ENCODE measurements at places on chromosomes 12 and 14.

DNA sequence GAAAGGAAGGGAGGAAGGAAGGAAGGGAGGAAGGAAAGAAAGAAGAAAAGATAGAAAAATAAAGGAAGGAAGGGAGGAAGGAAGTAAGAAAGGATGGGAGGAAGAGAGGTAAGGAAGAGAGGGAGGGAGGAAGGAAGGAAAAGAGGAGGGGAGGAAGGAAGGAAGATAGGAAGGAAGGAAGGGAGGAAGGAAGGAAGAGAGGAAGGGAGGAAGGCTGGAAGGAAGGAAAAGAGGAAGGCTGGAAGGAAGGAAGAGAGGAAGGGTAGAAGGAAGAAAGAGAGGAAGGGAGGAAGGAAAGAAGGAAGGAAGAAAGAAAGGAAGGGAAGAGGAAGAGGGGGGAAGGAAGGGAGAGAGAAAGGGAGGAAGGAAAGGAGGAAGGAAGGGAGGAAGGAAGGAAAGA, 12.8 kb upstream of the WIF1 start:
- no peak for DNase-seq

DNA sequence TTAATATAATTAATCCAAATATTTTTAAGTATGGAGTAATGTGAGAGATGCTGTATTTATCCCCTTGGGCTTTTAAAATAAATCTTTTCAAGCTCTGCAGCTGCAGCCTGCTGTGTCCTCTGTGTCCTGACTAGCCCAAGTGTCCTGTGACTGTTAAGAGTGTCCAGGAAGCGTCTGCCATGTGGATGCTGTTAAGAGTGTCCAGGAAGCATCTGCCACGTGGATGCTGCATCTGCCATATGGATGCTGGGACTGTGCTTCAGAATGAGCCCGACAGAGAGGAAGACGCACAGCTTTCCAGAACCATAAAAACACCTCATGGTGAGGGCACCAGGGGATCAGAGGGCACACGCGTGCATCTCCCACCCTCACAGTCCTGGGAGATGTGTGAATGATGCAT, 307.2 kb downstream of the ADGRD1 start:
- no peak for DNase-seq

- no peak for DNase-seq
Observed at GRCh38 chr12:50477241-50477832, 27.4 kb upstream of the DIP2B start.

DNA sequence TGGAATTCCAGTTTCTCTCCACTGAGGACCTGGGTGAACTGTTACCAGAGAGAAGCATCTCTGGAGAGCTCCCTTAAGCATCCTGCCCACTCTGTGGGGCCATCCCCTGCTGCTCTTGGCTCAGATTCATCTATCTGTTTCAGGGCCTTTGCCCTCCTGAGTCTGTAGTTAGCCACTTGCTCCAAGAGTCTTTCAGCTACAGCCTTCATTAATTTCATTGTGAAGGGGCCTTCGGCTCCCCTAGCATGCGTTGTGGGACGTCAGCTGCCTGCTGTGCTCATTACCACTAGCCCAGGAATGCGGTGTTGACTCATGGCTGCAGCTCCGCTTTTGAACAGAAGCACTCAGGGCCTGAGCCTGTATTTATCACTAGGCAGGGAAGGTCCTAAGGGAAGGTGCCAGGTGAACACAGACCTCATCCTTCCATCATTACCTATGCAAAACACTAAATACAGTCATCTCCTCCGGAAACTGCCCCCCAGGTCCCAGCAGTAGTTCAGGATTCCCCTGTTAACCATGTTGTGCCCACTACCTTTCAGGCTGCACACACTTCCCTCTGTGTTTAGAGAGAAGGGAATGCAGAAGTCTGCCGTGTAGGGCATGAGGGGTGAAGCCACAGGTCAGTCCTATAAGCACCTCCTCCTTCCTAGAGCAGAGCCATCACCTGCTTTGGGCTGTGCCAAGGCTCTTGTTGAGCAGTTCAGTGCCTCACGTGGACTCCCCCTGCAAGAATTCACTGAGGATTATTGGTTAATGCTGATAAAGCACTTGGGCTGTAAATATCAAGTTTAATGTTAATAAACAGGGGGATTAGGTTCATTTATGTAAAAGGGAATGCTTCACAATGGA, 191.4 kb downstream of the CACNA1C start:
- DNase-seq = peak; percentile 76

GRCh38 chr14:29465095-29465494, 462.6 kb downstream of the PRKD1 start:
- no peak for DNase-seq

GRCh38 chr14:61080591-61081010, 99.6 kb downstream of the SLC38A6 start:
- no peak for DNase-seq

GRCh38 chr14:71138448-71139293, 231.4 kb downstream of the PCNX1 start:
- DNase-seq = peak; percentile 79

- DNase-seq = no peak
Observed at GRCh38 chr14:72615451-72616121, 278.3 kb downstream of the DPF3 start.

- no peak for DNase-seq
Observed at GRCh38 chr12:128671528-128672042, 152.2 kb downstream of the SLC15A4 start.

DNA sequence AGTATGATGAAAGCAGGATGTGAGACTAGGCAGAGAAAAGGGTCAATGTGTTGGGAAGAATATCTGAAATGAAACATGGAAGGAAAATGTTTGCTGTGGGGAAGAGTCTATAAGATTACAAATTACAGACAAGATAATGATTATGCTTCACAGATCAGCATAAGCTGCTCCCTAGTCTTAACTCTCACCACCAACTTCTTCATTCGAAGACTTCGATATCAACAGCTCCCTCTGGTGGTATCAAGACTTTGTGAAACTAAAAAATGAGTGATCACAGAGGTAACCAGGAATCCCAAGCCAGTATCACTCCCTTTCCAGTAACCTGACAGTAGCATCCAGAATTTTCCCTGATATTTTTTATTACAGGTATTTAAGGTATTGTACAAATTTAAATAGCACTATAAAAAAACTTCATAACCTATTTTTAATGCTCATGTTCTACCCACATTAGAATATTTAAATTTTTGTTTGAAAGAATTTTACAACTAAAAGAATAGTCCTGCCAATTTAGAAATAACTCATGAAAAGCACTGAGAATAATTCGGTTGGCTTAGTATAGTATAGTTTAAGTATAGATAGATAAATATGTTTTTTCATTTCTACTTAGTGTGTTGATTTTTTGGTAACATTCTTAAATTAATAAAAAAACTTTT, 84.4 kb downstream of the C2CD5 start:
- peak; percentile 79 for DNase-seq

DNA sequence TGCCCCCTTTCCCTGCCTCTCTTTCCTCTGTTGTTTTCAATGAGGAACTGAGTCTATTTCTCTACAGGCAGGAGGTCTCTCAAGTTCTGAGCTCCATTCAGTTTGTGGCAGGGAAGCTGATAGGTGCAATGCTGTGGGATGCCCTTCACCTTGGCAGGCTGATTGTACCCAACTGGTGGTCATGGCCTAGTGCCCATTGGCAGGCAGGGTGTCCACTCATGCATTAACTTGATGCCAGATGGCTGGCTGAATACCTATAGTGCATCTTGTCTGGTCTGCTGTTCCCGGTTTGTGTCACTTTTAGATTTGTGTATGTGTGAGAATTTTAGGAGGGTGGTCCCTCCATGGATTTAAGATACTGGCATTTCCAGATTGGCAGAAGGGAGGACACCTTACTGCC, 20.0 kb upstream of the ITGA5 start:
- no peak for DNase-seq

DNA sequence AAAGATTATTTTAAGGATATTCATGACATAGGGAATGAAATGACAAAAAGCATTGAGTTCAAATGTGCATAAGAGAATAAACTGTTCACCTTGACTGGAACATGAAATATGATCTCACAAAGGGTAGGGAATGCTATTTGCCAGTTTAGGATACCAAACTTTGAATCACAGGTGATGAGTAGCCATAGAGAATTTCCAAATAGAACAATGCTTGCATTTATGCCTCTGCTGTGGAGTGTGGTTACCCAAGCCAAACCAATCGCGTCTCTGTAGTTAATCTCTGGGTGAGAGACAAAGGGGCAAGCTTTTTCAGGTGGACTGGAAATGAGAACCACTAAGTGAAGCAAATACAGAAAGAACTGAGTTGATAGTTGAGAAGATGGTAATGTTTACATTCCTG, 371.1 kb upstream of the RPL10L start:
- DNase-seq = no peak

DNA sequence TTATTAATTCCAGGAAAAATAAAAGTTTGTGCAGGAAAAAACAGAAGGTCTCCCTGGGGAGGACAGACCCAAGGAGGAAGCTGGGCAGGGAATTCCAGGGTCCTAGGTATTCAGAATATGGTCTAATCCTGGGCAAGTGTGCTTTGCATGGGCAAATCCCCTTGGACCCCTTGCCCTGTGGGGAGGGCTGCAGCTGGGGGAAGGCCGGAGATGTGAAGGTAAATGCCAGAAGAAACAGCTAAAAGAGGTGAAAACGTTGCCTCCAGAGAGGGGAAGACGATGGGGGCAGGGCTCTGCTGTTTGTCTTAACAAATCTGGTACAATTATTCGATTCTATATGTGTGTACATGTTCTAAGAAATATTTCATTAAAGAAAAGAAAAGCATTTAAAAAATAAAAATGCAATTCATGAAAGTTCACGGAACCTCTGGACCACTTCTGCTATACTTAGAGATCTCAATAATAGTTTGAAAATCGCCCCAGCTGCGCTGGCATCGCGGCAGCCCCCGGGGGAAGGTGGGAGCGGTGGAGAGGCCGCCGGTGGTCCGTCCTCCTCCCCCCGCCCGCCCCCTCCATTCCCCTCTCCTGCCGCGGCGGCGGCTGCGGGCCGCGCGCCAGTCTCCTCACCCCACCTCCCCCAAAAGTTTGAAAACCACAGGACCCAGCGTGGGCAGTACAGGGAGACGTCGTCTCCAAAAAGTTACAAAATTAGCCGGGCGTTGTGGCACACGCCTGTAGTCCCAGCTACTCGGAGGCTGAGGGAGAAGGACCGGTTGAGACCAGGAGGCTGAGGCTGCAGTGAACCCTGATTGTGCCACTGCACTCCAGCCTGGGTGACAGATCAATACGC, 1.5 kb upstream of the PRPF40B start:
- no peak for DNase-seq

- DNase-seq = no peak
Observed at GRCh38 chr14:62451221-62451620, 594.0 kb downstream of the KCNH5 start.

DNA sequence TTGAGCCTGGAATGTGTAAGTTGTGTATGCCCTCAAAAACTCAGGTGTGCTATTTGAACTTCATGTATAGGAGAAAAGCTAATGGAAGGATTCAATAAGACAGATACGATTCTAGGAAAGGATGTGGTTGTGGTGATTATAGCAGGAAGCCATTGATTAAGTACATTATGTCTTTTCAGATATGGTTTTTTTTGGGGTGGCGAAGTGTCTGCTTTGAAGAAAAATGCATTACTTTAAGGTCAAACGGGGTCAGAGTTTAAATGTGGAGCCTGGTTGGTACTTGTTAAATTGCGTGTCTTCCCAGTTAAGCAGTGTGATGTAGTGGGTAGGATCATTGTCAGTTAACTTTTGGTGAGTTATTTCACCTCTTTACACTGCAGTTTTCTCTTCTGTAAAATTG, 13.0 kb upstream of the NUP107 start:
- DNase-seq = no peak

Data from neural progenitor cell (in vitro differentiated cells).